ENCODE measurements at places on chromosomes 7 and 10.

GRCh38 chr7:107014387-107015023 lies 30.0 kb upstream of the PRKAR2B start:
- DNase-seq: no peak

DNA sequence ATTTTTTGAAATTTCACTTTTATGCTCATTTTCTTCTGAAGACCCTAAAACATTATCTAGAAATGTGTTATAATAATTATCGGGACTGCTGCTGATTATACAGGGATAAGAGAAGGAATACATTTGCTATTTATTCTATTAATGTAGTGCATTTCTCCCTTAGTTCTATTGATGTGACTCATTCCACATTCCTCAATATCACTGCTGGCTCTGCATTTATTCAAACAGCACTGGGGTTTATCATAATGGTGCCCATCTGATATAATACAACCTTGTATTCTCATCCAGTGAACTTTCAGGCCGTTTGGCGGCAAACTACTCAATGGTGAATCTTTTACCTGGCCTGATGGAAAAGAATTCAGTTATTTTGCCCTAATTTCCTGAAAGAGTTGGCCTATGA lies 7.8 kb downstream of the KCND2 start:
- DNase-seq: no peak

DNA sequence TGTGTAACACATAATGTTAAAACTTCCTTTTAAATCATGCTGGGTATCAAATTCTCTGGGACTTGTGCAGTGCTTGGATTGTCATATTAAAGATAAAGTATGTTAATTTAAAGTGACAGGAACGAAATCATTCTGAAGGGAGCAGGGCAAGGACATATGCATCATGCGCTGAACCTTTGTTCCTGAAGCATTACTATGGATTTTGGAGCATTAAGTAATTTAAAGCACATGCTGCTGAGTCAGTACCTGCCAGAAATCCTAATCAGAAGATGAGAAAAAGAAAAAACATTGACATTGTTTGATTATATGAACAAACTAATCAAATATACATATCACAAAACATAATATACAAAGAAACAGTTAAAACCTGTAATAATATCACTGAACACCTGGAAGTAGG lies 101.4 kb downstream of the MICU1 start:
- no peak for DNase-seq

- DNase-seq: no peak
Measured at GRCh38 chr7:158268816-158269535, 318.6 kb downstream of the PTPRN2 start.

DNA sequence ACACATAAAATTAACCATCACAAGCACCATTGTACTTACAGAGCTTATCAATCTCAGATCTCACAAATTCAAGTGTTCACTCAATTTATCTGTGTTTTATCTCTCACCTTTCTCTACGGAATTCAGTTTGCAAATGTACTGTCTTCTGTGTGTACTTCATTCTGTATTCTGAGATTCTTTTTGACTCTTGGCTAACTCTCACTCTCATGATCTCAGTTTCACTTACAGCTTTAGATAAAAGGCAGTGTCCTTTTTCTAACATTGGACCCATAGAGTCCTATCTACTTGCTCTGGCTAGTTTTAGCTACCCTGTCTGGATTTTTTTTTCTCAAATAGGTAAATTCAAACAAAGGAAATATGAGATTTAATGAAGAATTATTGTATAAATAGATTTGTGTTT lies 176.0 kb downstream of the CCDC7 start:
- DNase-seq: no peak

- no peak for DNase-seq
Measured at GRCh38 chr10:13445656-13446400, 83.0 kb downstream of the BEND7 start.

DNA sequence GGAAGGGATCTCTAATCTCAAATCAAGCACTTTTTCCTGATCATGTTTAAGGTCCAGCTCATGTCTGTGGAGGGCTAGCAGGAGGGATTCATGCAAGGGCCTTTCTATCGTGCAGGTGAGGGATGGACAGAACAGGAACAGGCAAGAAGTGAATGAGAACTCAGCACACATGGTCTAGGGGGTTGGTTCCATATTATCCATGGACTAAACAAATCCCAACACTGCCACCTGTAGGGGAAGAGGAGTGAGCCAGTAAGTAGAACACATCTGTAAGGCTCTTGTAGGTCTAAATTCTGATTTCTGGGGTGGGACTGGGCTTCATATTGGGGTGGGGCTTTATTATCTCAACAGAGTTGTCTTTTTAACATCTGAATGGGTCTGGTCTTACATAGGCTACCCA lies 138.0 kb upstream of the TARP start:
- DNase-seq: peak; percentile 8

DNA sequence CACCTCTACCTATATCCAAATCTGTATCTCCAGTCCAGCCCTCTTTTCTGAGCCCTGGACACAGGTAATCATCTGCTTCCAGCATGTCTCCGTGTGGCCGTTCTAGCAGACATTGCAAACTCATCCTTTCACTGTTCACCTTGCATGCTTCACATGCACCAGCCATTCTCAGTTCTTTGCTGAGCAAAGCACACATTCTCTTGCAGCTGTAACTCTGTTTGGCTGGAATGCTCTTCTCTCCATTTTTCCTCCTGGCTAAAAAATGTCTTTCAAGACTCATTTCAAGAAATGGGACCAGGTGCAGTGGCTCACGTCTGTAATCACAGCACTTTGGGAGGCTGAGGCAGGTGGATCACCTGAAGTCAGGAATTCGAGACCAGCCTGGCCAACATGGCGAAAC lies 40.3 kb upstream of the NRF1 start:
- DNase-seq: no peak

GRCh38 chr10:131979821-131980270 lies 1.9 kb downstream of the BNIP3 start:
- DNase-seq: peak; percentile 76

- no peak for DNase-seq
Measured at GRCh38 chr7:127881564-127881963, 149.7 kb downstream of the LRRC4 start.
